ENCODE measurements at places on chromosomes 16 and 17.

DNA sequence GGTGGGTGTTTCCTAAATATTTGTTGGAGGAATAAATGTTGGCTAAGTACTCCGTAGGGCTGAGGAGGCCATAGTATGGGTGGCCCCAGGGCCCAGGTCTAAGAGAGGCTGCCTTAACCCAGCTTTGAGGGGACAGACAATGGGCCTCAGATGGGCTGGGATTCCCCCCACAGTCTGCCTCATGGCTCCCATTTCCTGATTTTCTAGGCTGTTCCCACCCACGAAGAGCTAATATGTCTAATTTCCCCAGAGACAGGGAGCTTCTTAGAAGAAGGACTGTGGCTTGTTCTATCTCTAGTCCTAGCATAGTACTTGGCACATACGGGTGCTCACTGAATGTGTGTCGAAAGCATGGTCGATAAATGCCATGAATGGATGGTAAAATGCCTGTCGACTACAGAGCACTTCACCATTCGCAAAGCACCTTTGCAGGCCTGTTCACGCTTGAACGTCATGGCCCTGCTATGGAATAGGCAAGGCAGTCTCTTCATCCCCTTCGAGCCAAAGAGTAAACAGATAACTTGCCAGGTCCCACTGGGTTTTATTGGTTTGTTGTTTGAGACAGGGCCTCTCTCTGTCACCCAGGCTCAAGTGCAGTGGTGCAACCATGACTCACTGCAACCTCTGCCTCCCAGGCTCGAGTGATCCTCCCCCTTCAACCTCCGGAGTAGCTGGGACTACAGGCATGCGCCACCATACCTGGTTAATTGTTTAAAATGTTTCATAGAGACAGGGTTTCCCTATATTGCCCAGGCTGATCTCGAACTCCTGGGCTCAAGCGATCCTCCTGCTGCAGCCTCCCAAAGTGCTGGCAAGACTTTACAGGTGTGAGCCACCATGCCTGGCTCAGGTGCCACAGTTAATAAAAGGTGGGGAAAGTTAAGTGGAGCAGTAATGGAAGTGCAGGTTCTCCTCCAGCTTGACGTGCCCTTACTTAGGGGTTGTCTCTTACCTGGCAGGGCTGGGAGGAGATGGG is 9.7 kb downstream of the CHAD start:
- DNase-seq = no peak

DNA sequence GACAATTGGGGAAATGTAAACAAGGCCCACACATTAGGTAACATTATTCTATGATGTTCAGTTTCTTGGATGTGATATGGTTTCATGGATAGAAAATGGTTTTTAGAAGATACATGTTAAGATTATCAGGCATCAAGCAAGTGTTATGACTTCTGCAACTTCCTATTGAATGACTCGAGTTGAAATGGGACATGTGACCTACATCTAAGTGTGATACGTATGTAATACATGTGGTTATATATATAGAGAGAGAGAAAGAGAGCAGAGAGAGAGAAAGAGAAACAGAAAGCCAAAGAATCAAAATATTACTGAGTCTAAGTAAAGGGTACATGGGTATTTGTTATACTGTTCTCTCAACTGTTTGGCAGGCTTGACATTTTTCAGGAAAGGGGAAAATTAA is 1.7 kb downstream of the TMEM170A start:
- DNase-seq = no peak

- DNase-seq = no peak
These were observed 67.2 kb upstream of the LHX1 start for GRCh38 chr17:36869856-36870719.

GRCh38 chr17:16442141-16442540 is 26.8 kb downstream of the TRPV2 start:
- DNase-seq = no peak

DNA sequence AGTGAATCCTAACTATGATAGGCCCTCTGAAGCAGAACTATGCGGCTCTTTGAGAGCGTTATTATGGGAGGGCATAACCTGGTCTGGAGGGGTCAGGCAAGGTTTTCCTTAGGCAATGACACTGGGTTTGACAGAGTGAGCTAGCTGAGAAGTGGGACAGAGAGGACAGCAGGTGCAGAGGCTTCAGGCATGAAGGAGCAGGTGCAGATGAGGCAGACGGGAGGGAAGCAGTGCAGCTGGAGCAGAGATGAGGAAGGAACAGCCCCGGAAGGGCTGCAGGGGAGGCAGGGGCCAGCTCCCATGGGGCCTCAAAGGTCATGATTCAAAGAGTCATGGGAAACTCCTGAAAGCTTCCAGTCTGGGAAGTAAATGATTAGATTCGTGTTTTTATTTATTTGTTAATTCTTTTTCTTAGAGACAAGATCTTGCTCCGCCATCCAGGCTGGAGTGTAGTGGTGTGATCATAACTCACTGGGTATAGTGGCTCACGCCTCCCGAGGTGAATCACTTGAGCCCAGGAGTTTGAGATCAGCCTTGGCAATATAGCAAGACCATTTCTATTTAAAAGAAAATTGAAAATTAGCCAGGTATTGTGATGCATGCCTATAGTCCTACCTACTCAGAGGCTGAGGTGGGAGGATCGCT is 5.4 kb downstream of the MARCHF10 start:
- peak; percentile 25 for DNase-seq

DNA sequence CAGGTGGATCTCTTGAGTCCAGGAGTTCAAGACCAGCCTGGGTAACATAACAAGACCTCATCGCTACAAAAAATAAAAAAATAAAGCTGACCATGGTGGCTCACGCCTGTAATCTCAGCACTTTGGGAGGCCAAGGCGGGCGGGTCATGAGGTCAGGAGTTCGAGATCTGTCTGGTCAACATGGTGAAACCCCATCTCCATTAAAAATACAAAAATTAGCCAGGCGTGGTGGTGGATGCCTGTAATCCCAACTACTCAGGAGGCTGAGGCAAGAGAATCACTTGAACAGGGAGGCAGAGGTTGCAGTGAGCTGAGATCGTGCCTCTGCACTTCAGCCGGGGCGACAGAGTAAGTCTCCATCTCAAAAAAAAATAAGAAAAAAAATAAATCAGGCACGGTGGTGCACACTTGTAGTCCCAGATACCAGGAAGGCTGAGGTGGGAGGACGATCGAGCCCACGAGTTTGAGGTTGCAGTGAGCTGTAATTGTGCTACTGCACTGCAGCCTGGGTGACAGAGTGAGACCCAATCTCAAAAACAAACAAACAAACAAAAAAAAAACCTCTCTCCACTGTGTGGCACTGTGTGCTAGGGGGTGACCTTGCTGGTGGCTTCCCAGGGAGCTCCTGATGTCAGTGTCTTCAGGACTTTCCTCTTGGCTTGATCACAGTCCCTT is 19.8 kb upstream of the MAPK3 start:
- DNase-seq = peak; percentile 58

DNA sequence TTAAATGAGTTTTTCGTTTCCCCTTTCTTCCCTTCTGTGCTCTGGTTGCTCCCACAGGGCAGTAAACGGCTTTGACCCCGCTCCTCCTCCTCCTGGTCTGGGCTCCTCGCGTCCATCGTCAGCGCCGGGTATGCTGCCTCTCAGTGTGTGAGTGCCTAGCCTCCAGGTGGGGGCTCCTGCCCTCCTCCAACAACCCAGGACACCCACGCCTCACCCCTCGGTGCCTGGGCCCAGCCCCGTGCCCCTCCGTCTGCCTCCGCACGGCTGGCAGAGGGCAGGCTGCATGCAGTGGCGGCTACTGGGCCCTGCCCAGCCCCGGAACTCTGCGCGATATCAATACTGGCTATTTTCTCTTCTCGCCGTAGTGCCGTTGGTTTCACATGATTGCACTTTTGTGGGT is 31.2 kb downstream of the NDEL1 start:
- no peak for DNase-seq

DNA sequence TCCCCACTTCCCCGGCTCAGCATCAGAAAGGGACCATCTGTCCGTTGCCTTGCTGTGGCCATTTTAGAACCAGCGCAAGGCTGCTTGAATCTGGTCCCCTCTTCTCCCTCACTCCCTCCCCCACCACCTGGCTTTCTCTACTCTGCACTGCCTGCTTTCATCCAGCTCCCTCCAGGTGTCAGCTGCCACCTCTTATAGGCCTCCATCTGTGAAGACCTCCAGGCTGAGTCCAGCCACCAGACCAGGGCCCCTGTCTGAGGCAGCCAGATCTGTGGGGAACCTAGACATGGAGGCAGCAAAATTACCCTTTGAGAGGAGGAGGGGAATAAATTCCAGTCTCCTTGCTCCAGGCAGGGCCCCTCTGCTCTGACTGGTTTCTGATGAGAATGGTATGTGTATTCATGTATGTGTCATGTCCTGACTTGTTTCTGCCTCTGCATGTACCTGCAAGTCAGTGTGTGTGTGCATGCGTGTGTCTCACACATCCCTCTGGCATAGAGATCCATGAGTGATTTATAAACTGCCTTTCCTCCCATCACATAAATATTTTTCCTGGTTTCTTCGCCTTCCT is 21.1 kb downstream of the MINK1 start:
- no peak for DNase-seq

- DNase-seq = no peak
These were observed 2.6 kb downstream of the ADCY9 start for GRCh38 chr16:4113358-4114256.

DNA sequence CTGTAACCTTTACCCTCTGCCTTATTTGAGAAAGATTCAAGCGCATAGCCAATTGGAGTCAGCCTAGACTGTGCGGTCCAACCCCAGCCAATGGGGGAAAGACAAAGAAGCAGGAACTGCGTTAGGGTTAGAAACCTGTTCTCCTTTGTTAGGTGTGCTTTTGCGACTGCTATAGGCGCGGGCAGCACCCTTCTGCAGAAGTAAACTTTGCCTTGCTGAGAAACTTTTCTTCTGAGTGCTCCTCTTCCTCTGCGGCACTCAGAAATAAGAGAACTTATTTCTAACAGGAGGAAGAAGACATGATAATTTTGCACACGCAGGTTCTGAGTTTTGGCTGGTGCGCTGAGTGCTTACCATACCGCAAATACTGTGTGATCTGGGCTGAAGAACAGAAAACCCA is 9.0 kb downstream of the TXNL4B start:
- DNase-seq = no peak

- DNase-seq = no peak
These were observed 491 bp downstream of the POLR2C start for GRCh38 chr16:57462978-57463362.

DNA sequence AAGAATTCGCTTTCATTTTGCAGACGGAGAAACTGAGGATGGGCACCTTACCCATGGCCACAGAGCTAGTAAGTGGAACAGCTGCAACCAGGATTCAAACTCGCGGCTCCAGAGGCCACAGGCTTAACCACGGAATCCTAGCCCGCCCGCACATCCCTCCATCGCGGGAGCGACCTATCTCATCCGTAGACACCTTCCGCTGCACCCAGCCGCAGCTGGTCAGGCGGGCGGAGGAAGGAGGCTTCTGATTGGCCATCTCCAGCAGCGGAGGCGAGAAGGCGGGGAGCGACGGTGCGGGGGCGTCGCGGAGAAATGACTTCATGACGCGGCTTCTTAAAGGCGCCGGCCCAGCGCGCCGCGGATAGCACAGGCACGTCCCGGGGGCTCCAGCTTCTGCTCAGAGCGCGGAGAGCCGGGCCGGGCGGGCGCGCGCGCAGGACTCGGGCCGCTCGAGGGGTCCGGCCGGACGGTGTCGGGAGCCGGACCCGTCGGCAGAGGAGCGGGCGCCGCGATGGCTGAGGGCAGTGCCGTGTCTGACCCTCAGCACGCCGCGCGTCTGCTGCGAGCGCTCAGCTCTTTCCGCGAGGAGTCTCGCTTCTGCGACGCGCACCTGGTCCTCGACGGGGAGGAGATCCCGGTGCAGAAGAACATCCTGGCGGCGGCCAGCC is at the start of gene GAN:
TSS of gene GAN (plus strand) at position 360 of the 668 bp plus-strand sequence. CDS start at position 512, 152 bp downstream.
- peak; percentile 98 for DNase-seq

GRCh38 chr17:83129676-83130075 is 50.3 kb downstream of the METRNL start:
- DNase-seq = no peak

- DNase-seq = no peak
These were observed 33.5 kb downstream of the KANSL1 start for GRCh38 chr17:46159686-46160085.

DNA sequence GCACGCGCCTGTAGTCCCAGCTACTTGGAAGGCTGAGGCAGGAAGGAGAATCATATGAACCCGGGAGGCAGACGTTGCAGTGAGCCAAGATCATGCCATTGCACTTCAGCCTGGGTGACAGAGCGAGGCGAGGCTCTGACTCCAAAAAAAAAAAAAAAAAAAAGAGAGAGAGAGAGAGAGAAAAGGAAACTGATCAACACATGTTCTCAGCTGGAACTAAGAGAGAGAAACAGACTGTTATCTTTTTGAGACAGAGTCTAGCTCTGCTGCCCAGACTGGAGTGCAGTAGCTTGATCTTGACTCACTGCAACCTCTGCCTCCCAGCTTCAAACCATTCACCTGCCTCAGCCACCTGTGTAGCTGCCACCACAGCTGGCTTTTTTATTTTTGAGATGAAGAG is 60.4 kb downstream of the STH start:
- DNase-seq = no peak

DNA sequence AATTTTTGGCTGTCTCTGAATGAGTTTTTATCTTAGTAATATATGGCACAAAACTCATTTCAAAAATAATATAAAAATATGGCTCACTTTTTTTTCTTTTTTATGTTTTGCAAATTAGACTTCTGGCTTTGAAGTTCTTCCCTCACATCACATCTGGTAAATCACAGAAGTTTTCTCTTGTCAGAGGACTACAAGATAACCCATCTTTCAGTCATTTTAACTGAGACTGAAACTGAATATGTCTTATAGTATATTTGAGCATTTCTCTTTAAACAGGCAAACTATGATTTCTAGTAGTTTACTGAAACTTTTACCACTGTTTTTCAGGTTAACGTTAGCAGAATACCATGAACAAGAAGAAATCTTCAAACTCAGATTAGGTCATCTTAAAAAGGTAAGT is 51.1 kb upstream of the MRC2 start:
- no peak for DNase-seq

DNA sequence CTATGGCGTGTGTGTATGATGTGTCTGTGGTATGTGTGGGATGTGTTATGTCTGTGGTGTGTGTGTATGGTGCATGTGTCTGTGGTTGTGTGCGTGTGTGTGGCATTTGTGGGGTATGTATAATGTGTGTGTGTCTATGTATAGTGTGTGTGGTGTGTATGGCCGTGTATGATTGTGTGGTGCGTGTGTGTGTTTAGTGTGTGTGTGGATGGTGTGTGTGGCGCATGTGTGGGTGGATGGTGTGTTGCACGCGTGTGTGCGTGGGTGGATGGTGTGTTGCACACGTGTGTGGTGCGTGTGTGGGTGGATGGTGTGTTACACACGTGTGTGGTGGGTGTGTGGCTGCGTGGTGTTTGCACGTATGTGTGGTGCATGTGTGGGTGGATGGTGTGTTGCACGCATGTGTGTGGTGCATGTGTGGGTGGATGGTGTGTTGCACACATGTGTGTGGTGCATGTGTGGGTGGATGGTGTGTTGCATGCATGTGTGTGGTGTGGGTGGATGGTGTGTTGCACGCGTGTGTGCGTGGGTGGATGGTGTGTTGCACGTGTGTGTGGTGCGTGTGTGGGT is 5.6 kb upstream of the SLC38A10 start:
- no peak for DNase-seq

- DNase-seq = no peak
These were observed 4.5 kb upstream of the IRX3 start for GRCh38 chr16:54290833-54291655.

- no peak for DNase-seq
These were observed 232.1 kb downstream of the STX8 start for GRCh38 chr17:9343516-9343915.

- peak; percentile 79 for DNase-seq
These were observed 3.3 kb downstream of the SYNRG start for GRCh38 chr17:37605813-37606505.

GRCh38 chr17:62801553-62802114 is 6.5 kb downstream of the MARCHF10 start:
- DNase-seq = no peak
